ENCODE measurements at places on chromosomes 3 and 15.
A peak's percentile ranks its signal among the peaks of the same experiment; 100 is the strongest.

DNA sequence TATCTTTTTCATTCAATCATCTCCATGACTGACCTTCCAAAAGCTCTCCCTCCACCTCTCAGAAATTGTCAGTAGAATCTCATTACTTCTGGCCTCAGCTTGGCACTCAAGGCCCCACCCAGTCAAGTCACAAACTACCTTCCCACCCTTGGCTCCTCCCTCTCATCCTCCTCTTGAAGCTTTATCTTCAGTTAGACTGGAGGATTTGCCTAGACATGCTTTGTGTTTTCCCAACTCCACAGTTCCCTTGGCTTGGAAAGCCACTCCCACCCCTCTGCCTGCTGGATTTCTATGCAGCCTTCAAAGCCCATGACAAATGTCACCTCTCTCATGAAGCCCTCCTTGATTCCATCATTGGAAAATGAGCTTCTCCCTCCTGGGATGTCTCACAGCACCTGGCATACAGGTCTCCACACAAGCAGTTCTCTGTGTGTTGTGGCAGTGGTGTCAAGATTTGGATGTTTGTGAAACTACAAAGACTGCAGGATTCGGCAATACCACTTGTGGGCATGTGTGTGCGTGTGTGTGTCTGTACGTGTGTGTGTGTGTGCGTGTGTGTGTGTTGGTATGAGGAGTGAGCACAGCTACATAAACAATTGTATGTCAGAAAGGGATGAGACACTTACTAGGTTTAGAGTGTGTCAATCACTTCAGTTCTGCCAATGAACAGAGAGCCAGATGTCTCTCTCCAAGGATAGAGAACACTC is 45.3 kb upstream of the VPS8 start:
- H3K36me3 ChIP-seq, result no peaks in the 10 kb centered on the region
- H3K27me3 ChIP-seq, result no peaks in the 10 kb centered on the region
- H3K4me1 ChIP-seq, result no peaks in the 10 kb centered on the region
- DNase-seq, result no peak
- no peak overlapping the region for H3K27ac ChIP-seq

DNA sequence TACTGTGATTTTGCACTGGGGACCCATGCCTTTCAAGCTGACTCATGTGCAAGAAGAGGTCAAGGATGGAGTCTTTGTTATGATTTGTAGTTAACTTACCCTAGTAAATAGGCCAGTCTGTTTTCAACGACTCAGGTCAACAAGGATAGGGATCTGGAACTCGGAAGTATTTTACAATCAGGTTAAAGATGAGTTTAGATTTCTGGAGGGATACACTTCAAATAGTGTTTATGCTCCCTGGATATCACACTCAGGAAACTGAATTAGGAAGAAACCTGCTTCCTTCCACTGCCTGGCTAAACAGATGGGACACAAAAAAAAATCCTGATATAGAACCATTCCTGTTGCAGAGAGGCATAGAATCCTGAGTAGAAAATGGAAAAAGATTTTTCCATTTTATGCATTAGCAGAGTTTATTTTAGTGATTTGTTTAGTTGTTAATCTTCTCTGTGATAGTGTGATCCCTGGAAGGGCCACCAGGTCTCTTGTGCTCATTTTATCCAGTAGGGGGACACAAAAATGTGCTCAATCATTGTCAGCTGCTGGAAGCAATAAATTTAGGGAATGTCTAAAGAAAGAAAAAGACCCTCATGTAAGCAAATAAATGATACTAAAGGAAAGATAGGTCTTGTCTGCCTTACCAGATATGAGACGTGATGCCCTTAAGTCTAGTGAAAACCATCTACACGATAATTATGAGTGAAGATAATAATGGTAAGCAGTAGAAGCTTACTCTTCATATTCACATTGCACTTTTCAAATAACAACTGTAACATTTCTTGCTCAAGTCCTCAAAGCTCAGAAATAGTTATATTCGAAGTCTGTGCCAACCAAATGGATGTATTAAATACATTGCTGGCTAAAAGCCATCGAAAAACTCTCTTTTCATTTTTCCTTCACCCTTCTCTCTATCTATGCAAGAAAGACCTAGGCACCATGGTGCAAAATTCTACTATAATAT is 452.1 kb upstream of the KCNMB2 start:
- peaks cover 6% of the 10 kb centered on the region for H3K4me1 ChIP-seq
- no peak overlapping the region for H3K4me3 ChIP-seq
- no peaks in the 10 kb centered on the region for H3K27me3 ChIP-seq

DNA sequence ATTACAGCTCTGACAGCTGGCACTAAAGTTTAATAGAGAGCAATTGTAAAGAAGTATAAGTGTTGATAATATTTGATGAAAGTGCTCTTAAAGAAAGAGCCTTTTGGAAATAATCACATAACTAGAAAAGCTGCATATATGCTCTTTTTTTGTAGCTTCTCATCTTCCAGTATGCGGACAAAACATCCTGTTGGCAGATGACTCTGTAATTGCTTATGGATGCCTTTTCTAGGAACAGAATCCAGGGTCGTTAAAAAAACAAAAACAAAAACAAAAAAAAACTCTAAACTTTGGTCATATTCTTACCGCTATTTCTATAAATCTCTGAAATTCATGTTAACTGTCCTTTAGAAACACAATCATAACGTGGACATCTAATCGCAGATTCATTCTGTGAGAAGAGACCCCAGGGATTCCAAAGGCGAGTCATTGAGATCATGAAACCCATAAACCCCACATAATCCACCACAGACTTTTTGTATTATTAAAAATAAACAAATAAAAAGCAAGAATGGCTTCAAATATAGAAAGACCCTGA is 109.8 kb downstream of the EPHA3 start:
- no peaks in the 10 kb centered on the region for H3K27me3 ChIP-seq
- DNase-seq, result no peak
- no peak overlapping the region for H3K27ac ChIP-seq

- no peak overlapping the region for H3K4me3 ChIP-seq
- H3K4me1 ChIP-seq, result no peaks in the 10 kb centered on the region
- DNase-seq, result no peak
- no peaks in the 10 kb centered on the region for H3K27me3 ChIP-seq
- H3K36me3 ChIP-seq, result no peaks in the 10 kb centered on the region
Measured at GRCh38 chr3:113117511-113118234, 93.7 kb upstream of the BOC start.

DNA sequence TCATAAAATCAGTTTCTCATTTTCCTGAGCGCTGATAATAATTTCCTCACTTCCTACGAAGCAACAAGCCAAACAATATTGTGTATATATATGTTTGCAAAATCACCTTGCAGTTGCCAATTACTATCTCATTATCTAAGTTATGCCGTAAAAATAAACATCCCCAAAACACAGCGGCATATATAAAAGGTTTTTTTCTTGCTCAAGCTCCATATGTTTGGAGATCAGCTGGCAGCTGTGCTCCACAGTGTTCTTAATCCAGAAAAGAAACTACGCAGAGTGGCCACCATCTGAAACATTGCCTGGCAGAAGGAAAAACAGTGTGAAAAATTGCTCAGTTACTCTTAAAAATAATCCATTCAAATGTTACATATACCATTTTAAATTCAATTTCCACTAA is 951.4 kb downstream of the PLOD2 start:
- no peak overlapping the region for H3K27ac ChIP-seq
- H3K4me3 ChIP-seq, result no peak overlapping the region

GRCh38 chr15:63073497-63074172 is 31.1 kb downstream of the TPM1 start:
- no peak overlapping the region for H3K4me3 ChIP-seq
- H3K27ac ChIP-seq, result no peak overlapping the region
- peaks cover 10% of the 10 kb centered on the region for H3K36me3 ChIP-seq
- H3K27me3 ChIP-seq, result no peaks in the 10 kb centered on the region
- no peaks in the 10 kb centered on the region for H3K4me1 ChIP-seq
- DNase-seq, result no peak

GRCh38 chr3:47379411-47379899 is 1.4 kb upstream of the PTPN23 start:
- no peak for DNase-seq
- peaks cover 9% of the 10 kb centered on the region for H3K4me1 ChIP-seq
- peak overlapping the region; percentile 97 for H3K27ac ChIP-seq
- peak overlapping the region; percentile 96 for H3K4me3 ChIP-seq
- no peaks in the 10 kb centered on the region for H3K36me3 ChIP-seq
- no peaks in the 10 kb centered on the region for H3K27me3 ChIP-seq

GRCh38 chr15:82698711-82699345 is 10.8 kb downstream of the AP3B2 start:
- no peak overlapping the region for H3K4me3 ChIP-seq
- no peaks in the 10 kb centered on the region for H3K4me1 ChIP-seq
- no peaks in the 10 kb centered on the region for H3K36me3 ChIP-seq
- H3K27ac ChIP-seq, result no peak overlapping the region

DNA sequence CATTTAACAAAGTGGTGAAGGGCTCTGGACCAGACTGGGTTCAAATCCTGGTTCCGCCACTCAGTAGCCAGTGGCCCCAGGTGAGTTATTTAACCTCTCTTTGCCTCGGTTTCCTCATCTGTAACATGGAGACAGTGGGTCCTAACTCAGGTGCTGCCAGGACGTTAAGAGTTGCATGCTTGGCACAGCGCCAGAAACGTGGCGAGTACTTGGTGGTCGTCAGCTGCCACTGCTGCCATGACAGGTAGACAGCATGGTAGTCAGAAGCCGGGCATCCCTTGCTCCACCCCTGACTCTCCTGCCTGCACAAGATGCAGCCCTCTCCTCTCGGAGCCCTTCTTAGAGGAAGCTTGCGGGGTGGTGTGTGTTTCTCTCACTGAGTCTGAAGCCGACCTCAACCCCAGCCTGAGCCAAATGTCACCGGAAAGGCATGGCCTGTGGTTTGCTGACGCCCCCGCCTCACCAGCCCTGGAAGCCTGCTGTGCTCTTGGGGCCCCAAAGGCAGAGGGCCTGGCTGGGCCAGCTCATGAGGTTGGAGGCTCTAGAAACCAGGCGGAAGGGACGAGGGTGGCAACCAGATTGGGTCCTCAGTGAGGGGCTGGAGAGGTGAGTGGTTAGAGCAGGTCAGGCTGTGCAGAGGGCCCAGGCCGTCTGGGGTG is 160.8 kb upstream of the TLE3 start:
- no peak overlapping the region for H3K27ac ChIP-seq
- H3K4me3 ChIP-seq, result no peak overlapping the region
- no peak for DNase-seq
- H3K4me1 ChIP-seq, result no peaks in the 10 kb centered on the region
- H3K27me3 ChIP-seq, result no peaks in the 10 kb centered on the region
- no peaks in the 10 kb centered on the region for H3K36me3 ChIP-seq

DNA sequence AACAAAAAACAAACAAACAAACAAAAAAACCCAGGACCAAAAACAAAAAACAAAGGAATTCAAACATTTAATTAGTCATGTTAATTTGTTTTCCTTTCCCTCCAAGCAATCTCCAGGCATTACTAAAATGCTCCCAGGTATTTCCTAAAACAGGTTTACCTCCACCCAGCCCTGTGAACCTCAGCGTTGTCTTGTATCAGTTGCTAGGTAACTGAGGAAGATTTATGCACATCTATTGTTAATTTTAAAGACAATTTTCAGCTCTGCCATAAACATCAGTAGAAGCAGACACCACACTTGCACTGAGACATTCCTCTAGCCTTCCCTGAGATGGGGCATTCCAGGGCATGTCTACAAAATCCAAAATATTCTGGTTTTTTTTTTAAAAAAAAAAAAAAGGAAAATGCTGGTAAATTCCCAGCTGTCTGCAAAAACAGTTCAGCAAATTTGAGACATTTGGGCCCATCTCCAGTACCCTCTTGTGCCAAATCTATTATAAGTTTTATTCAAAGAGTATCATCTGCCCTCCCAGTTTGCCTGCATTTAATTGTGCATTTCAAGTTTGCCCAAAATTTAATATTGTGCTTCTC is 227.6 kb downstream of the ADAMTS9 start:
- H3K4me3 ChIP-seq, result no peak overlapping the region
- DNase-seq, result no peak
- H3K36me3 ChIP-seq, result no peaks in the 10 kb centered on the region
- H3K4me1 ChIP-seq, result no peaks in the 10 kb centered on the region
- H3K27ac ChIP-seq, result no peak overlapping the region

DNA sequence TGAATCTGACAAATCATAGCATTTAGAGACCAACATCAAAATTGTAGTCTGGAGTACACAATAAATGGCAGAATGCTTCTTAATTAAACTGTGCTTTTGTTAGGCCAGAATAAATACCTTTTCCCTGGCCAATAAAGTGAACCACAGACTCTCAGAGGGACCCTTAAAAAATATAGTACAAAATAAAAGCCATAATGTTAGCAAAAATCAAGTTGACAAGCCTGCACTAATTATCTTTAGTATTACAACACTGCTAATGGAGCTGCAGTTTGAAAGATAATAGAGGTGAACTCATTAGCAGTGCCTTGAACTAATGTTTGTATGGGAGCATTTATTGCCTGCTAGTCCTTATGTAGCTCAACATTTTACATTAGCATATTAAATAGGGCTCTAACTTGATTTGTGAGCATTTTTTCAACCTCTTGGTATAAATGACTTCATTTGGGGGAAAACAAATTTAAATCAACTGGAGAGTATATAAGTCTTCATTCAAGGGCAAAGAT is 801.3 kb downstream of the EPHA3 start:
- no peak for DNase-seq
- H3K4me1 ChIP-seq, result no peaks in the 10 kb centered on the region
- H3K36me3 ChIP-seq, result no peaks in the 10 kb centered on the region

- DNase-seq, result no peak
- H3K4me1 ChIP-seq, result no peaks in the 10 kb centered on the region
- H3K4me3 ChIP-seq, result no peak overlapping the region
- no peaks in the 10 kb centered on the region for H3K36me3 ChIP-seq
Measured at GRCh38 chr3:85846940-85847339, 888.2 kb downstream of the CADM2 start.

GRCh38 chr3:10474847-10475246 is 30.5 kb downstream of the ATP2B2 start:
- no peak overlapping the region for H3K27ac ChIP-seq
- no peaks in the 10 kb centered on the region for H3K27me3 ChIP-seq
- no peak for DNase-seq
- H3K4me3 ChIP-seq, result no peak overlapping the region

DNA sequence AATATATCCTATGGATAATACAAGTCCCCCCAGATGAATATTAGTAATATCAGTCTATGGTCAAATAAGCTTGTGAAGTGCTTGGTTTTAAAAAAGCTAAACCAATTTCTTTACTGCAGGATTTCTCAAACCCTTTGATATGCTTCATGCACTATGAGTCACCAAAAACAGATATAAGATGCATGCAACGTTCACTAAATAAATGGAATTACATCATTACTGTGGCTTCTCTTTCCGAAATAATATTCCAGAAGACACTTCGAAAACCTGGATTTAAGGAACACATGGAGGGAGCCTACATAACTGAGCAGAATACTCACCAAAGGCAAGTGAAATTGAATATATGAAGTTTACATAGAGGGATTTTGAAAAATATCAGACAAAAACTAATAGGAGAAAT is 126.3 kb upstream of the ABI3BP start:
- H3K4me1 ChIP-seq, result no peaks in the 10 kb centered on the region
- H3K27ac ChIP-seq, result no peak overlapping the region
- no peak overlapping the region for H3K4me3 ChIP-seq

Data from right lobe of liver (tissue), 6 donors.